ENCODE measurements at places on chromosomes 11 and 22.

- no peak for DNase-seq
These were observed 962.3 kb downstream of the TBC1D22A start for GRCh38 chr22:47724751-47725150.

- DNase-seq, result peak; percentile 50
These were observed 101.1 kb upstream of the FAT3 start for GRCh38 chr11:92123540-92123939.

DNA sequence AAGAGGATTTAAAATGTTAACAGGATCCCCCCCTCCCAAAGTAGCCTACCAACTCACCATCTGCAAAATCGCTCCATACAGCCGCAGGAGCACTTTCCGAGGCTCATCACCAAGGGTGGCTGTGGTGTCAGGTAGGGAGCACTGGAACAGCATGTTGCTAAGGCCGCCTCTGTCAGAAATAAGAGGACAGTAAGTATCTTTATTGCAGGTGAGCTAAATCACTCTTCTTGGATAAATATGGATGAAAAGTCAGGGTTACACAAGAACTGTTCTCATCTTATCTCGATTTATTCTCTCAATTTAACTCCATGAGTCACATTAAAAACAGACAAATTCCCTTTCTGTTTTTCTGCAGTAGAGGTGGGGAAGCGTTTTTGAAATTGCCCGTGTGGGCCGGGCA lies 24.2 kb downstream of the CHKA start:
- no peak for DNase-seq

DNA sequence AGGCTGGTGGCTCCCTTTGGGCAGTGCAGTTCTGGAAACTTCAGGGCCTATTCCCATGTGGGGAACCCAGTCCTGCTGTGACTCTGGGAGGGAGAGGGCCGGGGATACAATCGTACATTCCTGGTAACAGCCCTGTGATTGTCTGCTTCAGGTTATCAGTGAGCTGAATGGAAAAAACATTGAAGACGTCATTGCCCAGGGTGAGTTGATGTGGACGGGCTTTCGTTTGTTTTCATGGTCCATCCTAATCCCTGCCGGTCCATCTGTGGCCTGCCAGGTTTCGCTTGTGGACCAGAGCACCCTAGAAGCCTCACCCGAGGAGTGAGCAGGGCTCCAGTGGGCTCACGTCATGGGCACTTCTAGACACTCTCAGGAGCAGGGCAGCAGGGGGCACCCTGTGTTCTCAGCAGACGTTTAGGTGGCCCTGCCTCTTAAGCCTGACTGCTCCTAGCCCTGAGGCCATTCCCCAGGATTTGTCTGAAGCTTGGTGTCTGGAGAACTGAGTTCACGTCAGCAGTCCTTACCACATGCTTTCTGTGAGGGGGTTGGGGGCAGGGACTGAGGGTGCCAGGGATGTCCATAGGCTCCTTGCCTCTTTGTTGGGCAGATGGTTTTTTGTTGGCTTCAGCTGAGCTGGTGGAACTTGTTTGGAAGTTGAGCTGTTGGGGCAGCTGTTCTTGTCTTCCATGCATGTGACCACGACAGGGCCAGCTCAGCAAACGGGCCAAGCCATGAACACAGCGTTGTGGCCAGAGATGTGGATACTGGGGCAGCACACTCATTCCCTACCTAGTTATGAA lies 1.9 kb downstream of the RPLP2 start:
- DNase-seq, result peak; percentile 37

GRCh38 chr11:63608353-63609345 lies 5.6 kb downstream of the PLAAT3 start:
- peak; percentile 61 for DNase-seq

DNA sequence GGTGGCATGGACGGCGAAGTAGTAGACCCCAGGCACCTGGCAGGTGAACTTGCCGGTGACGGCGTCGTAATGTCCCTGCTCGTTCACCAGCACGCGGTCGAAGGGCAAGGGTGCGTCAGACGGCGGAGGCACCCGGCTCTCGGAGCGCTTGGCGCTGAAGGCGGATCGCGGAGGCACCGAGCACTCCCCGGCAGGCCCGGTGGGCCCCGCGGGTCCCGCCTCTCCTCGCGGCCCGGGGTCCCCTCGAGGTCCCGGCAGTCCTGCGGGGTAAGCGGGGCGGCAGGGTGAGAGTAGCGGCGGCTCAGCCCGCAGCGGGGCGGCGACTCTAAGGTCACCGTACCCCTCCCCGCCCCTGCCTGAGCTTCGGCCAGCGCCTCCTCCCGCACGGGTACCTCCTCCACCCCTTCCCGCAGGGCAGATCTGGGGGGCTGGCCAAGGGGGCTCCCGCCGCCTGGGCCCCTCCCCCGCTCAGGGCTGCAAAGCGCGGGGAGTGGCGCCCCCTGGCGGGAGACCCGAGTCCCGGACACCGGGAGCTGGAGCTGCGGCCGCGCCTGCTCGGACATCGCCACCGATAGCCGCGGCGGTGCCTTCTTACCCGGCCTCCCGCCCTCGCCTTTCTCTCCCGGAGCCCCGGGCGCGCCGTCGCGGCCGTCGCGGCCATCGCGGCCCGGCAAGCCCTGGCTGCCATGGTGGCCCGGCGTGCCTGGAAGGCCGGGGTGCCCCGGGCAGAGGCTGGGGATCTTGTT lies 921 bp downstream of the C1QTNF5 start:
- peak; percentile 64 for DNase-seq

- peak; percentile 72 for DNase-seq
These were observed 77.9 kb downstream of the BTBD10 start for GRCh38 chr11:13384908-13385640.

GRCh38 chr11:110076371-110076965 lies 16.7 kb upstream of the ZC3H12C start:
- no peak for DNase-seq

- DNase-seq, result no peak
These were observed 57.8 kb upstream of the RCN1 start for GRCh38 chr11:32033067-32033466.

GRCh38 chr11:111585371-111585770 lies 16.9 kb upstream of the SIK2 start:
- DNase-seq, result peak; percentile 69

DNA sequence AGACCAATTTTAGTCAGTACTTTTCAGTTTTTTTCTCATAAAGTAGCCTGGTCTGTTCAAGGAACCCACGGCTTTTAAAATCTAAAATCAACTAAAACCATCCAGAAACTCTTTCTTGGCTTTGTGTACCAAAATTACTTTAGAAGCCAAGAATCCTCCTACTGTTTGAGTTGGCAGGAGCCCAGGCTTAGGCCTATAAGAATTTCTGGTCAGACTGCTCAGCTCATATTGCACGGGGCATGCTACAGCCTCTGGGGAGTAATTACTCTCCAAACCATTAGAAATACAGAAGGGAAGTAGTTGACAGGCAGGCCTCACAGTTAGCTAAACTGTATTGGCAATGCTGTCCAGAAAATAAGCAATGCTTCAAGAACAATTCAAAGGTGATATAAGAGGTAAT lies 1862.9 kb upstream of the RAG2 start:
- DNase-seq, result peak; percentile 91

GRCh38 chr11:2525941-2526807 lies 81.4 kb downstream of the KCNQ1 start:
- no peak for DNase-seq

DNA sequence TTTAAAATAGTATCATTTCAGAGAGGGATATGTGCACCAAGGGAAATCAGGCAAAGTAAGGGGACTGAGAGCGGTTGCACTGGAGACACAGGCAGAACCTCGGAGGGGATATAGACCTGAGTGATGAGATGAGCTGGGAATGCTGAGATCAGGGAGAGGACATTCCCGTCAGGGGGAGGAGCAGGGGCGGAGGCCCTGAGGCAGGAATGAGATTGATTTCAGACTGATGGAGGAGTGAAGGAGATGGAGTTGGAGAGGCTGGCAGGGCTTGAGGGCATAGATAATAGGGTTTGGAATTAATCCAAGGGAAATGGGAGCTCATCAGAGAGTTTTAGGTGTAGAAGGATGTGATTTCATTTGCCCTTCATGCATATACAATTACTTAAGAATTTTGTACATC lies 13.2 kb downstream of the CD6 start:
- no peak for DNase-seq

- no peak for DNase-seq
These were observed 27.9 kb downstream of the GNAZ start for GRCh38 chr22:23098230-23098705.

GRCh38 chr22:19648419-19648929 lies 65.8 kb upstream of the SEPTIN5 start:
- DNase-seq, result no peak

DNA sequence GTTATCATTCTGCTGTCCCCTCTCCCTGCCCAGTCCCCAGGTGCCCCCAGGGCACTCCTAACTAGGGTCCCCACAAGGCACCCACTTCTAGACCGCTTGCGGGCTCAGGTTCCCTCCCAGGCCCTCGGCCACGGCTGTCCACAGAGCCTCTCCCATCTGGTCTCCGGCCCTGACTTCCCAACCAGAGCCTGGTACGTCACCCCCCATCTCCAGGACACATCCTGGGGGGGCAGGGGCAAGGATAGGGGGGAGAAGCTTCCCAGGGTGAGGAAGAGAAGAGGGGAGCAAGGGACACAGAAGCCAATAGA lies 457 bp downstream of the SSTR3 start:
- no peak for DNase-seq

DNA sequence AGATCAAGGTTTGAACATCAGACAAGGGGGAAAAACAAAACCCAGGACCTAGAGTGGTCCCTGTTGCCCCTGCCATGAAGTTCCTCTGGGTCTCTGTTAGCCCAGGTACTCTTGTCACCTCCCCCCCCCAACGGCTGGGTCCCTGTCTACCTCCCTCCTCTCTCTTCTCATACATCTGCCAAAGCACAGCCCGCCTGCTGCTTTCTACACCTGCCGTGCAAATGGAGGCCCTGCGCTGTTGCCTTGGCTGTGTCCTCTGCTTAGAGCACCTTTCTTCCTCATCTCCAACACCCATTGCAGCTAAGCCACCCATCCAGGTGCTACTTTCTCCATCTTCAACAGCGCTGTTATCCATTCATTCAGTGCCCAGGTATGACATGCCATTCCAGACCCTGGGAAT lies 99.2 kb downstream of the TP53I11 start:
- no peak for DNase-seq

DNA sequence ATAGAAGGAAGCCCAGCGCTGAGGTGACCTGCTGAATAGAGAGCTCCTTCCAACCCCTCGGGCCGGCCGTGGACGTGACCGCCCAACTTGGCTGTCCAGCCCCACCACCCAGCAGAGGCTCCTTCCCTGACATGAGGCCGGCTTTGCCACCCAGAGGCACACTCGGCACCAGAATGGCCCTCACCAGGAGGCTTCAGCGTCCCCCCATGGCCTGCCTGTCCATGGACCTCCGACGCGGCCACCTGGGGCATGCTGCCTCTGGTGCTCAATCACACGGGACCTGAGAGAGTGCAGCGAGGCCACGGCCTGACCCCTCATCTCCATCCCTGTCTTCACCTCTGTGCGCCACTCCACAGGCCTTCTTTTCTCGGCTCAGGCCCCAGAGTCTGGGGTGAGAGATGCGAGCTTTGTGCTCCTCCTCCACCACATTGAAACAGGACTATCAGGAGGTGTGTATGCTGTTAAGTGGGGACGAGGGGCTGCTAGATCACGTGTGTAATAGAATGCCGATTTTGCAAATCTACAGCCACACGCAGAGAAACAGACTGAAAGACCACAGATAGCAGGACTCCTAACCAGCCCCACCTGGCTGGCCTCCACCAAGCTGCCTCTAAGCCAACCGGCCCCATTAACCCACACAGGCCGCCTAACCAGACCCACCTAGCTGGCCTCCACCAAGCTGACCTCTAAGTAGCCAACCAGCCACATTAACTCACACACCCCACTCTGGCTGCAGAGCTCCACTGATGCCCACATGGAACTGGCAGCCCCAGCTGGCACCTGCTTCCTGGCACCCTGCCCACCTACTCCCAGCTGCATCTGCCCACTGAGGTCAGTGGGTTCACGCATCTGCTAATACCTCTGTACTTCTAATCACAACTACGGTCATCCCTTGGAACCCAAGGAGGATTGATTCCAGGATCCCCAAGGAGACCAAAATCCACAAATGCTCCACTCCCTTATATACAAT lies 20.7 kb downstream of the LINC01488 start:
- DNase-seq, result no peak

DNA sequence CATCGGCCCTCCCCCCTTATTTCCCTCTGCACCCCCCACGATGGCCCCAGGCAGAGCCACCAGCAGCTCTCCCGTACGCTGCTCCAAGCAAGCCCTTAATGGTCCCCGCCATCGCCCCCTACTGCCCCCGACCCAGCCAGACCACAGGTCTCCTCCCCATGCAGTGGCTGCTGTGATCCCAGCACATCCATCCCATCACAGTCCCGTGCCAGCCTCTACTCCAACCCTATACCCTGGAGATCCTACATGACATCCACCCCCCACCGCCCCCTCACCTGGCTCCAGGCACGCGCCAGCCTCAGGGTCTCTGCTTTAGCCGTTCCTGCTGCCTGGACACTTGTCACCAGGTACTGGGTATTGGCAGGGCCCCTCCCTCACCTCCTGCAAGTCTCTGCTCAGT lies 85.8 kb upstream of the RTL6 start:
- DNase-seq, result no peak

GRCh38 chr11:64539239-64539638 lies 51.8 kb upstream of the SLC22A12 start:
- no peak for DNase-seq

- peak; percentile 83 for DNase-seq
These were observed 103.3 kb upstream of the AKIP1 start for GRCh38 chr11:8807544-8808225.

DNA sequence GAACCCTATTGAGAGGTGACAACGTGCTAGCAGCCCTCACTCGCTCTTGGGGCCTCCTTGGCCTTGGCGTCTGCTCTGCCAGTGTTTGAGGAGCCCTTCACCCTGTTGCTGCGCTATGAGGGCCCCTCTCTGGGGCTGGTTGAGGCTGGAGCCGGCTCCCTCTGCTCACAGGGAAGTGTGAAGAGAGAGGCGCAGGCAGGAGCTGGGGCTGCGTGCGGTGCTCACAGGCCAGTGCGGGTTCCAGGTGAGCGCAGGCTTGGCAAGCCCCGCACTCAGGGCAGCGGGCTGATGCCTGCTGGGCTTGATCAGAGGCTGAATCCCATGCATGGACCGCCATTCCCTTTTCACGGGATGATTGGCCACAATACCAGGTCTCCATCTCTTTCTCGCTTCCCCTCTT lies 90.7 kb downstream of the DLG2 start:
- no peak for DNase-seq

GRCh38 chr11:23100726-23101125 lies 240.5 kb upstream of the CCDC179 start:
- DNase-seq, result no peak

Measured in fibroblast of pulmonary artery (primary cell).